ENCODE measurements at places on chromosomes 11 and 22.

- no peak for DNase-seq
Observed at GRCh38 chr11:44950031-44950624, 555 bp downstream of the TP53I11 start.

- DNase-seq, result no peak
Observed at GRCh38 chr11:5247472-5248192, 2.0 kb downstream of the HBG1 start.

DNA sequence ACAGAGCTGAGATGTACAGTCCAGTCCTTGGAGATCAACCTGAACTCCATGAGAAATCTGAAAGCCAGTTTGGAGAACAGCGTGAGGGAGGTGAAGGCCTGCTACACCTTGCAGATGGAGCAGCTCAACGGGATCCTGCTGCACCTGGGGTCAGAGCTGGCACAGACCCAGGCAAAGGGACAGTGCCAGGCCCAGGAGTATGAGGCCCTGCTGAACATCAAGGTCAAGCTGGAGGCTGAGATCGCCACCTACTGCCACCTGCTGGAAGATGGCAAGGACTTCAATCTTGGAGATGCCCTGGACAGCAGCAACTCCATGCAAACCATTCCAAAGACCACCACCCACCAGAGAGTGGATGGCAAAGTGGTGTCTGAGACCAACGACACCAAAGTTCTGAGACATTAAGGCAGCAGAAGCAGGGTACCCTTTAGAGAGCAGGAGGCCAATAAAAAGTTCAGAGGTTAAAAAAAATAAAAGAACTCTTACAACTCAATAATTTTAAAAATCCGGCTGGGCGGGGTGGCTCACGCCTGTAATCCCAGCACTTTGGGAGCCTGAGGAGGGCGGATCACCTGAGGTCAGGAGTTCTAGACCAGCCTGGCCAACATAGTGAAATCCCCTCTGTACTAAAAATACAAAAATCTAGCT is 69.9 kb upstream of the RTL6 start:
- no peak for DNase-seq

DNA sequence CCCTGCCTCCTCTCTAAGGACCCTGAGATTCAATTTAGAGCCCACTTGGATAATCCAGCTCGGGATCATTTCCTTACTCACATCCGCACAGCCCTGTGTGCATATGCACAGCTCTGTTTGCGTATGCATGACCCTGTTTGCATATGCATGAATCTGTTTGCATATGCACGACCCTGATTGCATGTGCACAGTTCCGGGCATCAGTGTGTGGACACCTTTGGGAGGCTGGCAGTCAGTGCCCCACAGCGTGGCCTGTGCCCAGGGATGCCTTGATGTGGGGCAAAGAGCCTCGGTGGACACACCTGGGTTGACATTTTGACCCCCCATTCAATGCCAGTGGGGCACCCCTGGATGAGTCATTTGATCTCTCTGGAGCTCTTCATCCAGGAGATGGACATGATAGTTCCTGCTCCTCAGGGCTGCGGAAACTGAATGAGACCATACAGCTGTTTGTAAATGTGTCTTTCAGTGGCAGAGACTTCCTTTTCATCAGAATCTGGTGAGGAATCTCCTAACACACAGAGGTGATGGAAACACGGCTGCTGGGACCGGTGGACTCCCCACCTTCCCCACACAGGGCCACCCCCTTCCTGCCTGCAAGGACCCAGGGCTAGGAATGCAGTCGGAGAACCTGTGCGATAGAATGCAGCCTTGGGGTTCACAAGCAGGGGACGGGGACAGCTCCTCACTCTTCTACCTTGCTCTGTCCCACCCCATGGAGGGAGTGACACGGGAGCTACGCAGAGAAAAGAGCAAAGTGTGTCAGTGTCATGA is 41.2 kb downstream of the MYEOV start:
- DNase-seq, result no peak

GRCh38 chr11:122123263-122123929 is 7.4 kb upstream of the BLID start:
- DNase-seq, result no peak

GRCh38 chr11:31870609-31871309 is 59.6 kb upstream of the PAX6 start:
- DNase-seq, result peak; percentile 2

- DNase-seq, result no peak
Observed at GRCh38 chr11:117966908-117967307, 19.3 kb upstream of the IL10RA start.

DNA sequence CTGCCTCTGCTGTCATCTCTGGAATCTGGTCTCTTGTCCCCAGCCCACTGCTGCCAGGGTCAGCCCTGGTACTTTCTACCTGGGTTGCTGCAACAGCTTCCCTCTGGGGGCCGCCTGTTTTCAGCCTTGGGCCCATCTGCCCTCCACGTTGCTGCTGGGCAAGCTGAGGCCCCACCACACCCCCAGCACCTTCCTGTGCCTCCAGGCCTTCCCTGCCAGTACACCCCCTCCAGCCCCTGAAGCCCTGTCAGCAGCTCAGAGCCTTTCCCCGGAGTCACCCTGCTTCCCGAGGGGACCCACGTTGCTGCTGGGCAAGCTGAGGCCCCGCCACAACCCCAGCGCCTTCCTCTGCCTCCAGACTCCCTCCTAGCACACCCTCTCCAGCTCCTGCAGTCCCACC is 3.3 kb upstream of the SAMM50 start:
- DNase-seq, result no peak

GRCh38 chr22:32123657-32124056 is 35.4 kb downstream of the C22orf42 start:
- DNase-seq, result no peak

- DNase-seq, result no peak
Observed at GRCh38 chr11:124801014-124801413, 808 bp upstream of the MSANTD2 start.

GRCh38 chr11:44014968-44015623 is 32.7 kb upstream of the ACCSL start:
- DNase-seq, result no peak

DNA sequence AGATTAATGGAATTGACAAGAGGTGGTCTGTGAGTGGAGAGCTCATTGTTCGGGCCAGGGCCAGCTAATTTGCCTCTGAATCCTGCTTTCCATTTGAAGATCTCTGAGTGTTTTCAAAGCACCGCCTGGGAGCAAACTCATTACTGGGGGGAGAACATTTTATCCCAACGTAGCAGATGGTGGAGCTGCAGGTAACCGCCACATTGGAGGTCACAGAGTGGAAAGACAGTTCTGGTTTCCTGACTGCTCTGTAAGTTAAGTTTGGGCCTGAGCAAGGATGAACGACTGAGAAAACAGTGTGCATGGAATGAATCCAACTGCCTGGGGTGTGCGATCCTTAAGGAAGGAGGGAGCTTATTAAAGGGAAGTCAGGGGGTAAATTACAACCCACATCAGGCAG is 30.5 kb downstream of the LMO2 start:
- no peak for DNase-seq

DNA sequence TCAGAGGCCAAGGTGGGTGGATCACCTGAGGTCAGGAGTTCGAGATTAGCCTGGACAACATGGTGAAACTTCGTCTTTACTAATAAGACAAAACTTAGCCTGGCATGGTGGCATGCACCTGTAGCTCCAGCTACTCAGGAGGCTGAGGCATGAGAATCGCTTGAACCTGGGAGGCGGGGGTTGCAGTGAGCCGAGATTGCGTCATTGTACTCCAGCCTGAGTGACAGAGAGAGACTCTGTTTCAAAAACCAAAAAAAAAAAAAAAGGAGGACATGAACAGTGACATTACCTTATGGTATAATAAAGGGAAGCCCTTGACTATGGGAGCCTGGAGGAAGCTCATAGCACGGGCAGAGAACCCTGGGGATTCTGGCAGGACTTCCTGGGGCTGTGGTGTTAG is 16.5 kb upstream of the PLEKHB1 start:
- DNase-seq, result no peak

- DNase-seq, result no peak
Observed at GRCh38 chr22:48890693-48891554, 936.7 kb downstream of the BRD1 start.

DNA sequence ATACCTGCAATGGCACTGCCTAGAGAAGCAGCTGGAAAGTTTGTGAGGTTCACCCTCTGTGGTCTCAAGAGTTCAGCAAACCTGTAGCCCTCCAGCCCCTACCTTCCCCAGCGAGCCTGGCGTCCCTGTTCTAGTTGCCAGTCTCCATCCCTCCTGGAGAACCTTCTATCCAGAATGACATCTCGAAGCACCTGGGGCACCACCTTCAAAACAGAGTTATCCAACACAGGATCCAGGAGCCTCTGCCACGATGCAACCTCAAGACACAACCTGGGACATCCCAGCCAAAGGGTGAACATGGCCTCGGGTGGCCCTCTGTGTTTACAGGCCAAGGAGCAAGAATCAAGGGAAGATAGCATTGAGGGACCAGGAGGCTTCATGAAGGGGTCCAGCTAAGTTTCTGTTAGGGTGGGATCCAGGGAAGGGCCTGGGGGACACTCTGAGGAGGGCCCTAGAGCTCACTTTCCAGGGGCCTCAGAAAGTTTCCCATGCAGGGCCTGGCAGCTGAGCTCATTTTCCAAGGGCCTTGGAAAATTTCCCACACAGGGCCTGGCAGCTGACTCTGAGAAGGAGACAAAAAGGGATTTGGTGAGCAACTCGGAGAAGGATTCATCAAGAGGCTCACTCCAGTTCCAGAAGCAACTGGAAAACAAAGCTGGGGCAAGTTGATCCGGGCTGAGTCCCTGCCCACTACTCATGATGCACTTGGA is 36.9 kb upstream of the SYT13 start:
- DNase-seq, result no peak

DNA sequence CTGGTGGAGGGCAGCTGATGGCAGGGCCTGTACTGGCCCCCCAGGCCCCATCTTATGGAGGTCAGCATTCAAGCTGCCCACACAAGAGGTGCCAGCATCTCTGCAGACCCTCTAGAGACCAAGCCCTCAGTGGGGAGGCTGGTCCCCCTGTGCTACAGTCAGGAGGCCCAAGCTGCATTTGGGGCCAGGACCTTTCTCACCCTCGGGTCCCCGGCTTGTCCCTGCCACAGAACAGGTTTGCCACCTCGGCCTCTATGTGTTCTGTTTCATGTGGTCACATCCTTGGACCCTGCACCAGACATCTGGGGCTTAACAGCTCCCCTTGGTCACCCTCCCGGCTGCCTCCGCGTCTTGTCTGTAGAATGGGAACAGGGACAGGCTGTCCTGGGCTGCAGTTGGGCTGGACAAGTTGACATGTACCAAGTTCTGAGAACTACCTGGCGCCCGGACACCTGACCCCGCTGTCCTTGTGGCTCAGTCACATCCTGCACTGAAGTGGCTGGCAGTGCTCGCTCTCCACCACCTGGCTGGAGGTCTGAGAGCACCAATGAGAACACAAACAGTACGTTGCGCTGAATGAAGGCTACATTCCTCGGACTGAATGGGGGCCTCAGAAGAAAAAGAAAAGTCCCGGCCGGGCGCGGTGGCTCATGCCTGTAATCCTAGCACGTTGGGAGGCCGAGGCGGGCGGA is 2.7 kb upstream of the PLXNB2 start:
- no peak for DNase-seq

DNA sequence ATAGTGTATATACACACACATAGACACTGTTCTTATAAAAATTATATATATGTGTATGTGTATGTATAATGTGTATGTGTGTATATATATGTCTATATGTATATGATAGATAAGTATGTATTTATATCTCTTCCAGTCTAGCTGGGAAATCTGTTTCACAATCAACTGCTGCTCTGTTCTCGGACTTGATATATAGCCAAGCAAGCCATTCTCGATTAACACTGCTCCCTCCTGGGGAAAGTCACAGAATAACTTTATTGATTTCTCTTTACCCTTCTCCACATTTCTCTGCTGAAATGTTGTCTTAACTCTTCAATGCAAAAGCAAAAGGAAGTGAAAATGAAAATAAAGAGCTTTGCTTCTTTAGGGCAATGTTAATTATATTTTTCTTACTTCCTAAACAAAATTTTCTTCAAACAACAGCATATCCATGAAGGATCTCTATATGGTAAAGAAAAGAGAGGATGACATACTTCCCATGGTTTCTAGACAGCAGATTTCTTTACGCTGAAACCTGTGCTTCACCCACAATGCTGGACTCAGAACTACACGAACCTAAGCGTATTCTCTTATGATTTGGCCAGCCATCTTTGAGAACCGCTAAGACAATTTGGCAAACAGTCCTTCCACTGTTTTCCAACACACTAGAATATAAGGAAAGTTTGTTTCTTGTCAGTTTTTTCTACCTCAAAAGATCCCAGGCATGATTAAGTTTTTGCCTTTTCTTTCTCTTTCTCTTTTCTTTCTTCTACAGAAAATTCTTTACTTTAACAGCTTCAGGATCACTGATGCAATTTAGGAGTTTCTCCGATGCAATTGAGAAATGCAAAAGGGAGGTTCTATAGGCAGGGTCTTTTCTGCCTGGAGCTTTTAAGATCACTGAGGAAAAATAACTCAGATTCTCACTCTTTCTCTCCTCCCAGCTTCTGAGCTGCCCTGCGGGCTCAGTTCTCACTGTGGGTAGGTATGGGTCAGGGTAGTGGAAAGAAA is 1.9 kb downstream of the BLID start:
- no peak for DNase-seq

DNA sequence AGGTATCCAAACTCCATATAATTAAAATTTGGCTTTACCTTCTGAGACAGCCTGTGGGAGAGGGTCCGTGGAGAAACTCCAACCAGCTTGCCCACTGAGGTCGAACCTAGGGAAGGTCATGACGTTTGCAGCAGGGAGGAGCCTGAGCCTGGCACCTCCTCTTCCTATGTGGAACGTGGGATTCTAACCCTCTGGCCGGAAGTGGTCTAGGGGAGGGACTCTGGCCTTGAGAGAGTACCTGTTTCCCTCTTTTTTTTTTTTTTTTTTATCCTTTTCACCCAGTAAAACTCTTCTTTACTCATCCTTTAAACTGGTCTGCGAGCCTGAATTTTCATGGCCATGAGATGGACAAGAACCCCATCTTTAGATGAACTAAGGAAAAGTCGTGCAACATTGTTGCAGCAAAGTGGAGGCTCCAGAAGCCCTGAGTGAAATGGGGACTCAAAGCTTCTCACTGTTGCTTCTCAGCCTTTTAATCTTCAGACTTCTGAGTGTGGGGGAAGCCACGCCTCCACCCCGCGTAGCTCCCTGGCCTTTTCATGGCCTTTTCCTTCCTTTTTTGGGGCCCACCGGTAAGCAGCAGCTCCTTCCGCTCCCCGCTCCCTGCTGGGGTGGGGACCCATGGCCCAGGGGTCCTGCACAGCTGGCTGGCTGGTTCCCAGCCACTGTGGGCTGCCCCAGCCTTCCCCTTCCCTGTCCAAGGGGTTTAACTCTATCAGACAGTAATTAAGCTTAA is 1359.9 kb downstream of the LRRC4C start:
- no peak for DNase-seq

- DNase-seq, result no peak
Observed at GRCh38 chr11:57150454-57150917, 31.3 kb upstream of the LRRC55 start.

GRCh38 chr11:1888347-1888753 is 3.3 kb downstream of the PRR33 start:
- no peak for DNase-seq

DNA sequence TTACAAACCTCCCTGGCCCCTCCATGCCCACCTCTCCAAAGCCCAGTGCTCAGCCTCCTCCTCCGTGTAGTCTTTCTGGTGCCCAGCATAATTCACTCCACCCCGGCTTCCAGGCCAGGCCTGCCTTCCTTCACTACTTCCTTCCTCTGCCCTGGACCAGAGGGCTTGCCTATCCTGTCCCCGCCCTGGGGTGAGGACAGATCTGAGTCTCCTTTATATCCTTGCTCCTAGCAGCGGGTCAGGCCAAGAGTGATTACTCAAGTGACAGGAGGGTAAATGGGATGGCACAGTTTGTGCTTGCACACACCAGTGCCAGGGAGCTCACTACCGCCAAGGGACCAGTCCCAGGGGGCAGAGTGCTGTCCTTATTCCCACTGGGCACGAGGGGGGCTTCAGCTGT is 48.0 kb downstream of the SCUBE1 start:
- no peak for DNase-seq

All from AG04450 (cell line).